Retina (tissue), 1 donor: ENCODE measurements at places on chromosomes 1 and 21.

- DNase-seq, result peak; percentile 20
Observed at GRCh38 chr1:10451287-10451686, 1.5 kb downstream of the CORT start.

GRCh38 chr1:11740258-11741192 is 4.6 kb downstream of the AGTRAP start:
- DNase-seq, result no peak

GRCh38 chr1:3024588-3024987 is 3.3 kb downstream of the ACTRT2 start:
- no peak for DNase-seq

GRCh38 chr1:205171369-205171768 is 40.1 kb downstream of the DSTYK start:
- no peak for DNase-seq
